ENCODE measurements at places on chromosomes 3 and 15.

- DNase-seq: no peak
Measured at GRCh38 chr3:148070041-148070440, 627.7 kb upstream of the AGTR1 start.

GRCh38 chr3:58293516-58293915, 12.5 kb upstream of the RPP14 start:
- DNase-seq: no peak

DNA sequence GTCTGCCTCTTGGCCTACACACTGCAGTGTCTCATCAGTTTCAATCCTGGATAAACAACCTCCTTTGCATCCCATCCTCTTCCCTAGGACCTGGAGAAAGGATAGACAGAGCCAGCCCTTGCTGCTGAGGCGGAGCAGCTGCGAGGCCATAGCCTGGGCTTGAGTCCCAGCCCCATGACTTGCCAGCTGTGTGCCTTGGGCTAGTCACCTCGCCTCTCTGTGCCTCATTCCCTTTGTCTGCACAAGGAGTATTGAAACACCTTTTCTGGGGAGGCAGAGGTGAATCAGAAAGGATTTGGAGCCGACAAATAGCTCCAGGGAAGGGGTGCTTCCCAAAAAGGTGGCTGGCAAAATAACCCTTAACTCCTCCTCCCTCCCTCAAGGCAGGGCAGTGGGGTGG, 65.0 kb upstream of the SLC6A1 start:
- DNase-seq: no peak

- DNase-seq: no peak
Measured at GRCh38 chr3:168362661-168363247, 267.0 kb upstream of the GOLIM4 start.

DNA sequence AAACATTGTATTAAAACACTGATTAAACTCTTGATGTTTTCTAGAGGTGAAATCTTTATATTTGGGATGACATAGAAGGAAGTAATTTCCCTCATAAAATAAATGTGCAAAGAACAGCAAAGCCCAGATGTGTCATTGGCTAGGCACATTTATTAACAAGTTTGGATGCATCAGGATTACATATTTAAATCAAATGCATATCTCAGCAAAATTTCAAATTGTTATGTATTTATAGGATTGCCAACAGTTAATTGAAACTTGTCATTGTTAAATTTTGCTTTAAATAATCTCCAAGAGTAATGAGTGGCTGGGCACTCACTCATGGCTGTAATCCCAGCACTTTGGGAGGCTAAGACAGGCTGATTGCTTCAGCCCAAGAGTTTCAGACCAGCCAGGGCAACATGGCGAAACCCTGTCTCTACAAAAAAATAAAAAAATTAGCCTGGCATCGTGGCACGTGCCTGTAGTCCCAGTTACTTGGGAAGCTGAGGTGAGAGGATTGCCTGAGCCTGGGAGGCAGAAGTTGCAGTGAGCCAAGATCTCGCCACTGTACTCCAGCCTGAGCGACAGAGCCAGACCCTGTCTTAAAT, 28.2 kb downstream of the ARIH1 start:
- no peak for DNase-seq

- DNase-seq: no peak
Measured at GRCh38 chr15:32838338-32838737, 120.5 kb downstream of the GREM1 start.

- no peak for DNase-seq
Measured at GRCh38 chr3:25191673-25192072, 236.4 kb upstream of the RARB start.

GRCh38 chr3:43036621-43037423, 57.7 kb downstream of the GASK1A start:
- no peak for DNase-seq

- no peak for DNase-seq
Measured at GRCh38 chr15:80155001-80155377, 2.2 kb downstream of the FAH start.

GRCh38 chr3:142445816-142446254, 2.0 kb downstream of the XRN1 start:
- DNase-seq: no peak

GRCh38 chr3:144229330-144229729, 257.7 kb downstream of the DIPK2A start:
- no peak for DNase-seq

DNA sequence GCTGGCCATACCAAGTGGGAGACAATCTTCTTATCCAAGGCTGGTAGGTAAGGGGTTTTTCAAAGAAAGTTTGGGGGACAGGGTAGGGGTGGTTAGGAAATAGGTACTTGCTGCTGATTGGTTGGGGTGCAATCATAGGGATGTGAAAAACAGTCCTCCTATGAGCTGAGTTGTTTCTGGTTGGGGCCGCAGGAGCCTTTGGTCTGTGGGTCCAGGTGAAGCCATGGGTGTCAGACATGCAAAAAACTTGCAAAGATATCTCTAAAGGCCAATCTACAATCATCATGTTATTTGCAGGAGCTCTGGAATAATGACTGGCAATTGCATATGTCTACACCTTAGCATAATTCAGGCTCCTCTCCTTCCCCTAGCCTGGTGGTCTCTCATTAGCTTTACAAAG, 982.3 kb downstream of the DIPK2A start:
- no peak for DNase-seq

DNA sequence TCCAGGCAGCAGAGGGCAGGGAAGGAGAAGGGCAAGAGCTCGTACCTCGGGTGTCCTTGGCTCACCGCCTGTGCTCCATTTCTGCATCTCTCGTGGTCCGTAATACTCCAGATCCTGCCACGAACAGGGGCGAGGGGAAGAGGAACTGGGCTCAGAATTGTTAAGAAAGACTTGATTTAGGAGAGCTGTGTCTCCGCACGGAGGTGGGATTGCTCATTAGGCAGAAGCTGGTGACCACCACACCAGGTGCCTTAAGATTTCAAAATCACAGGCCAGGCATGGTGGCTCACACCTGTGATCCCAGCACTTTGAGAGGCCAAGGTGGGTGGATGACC, 37.2 kb upstream of the BDH1 start:
- DNase-seq: no peak

DNA sequence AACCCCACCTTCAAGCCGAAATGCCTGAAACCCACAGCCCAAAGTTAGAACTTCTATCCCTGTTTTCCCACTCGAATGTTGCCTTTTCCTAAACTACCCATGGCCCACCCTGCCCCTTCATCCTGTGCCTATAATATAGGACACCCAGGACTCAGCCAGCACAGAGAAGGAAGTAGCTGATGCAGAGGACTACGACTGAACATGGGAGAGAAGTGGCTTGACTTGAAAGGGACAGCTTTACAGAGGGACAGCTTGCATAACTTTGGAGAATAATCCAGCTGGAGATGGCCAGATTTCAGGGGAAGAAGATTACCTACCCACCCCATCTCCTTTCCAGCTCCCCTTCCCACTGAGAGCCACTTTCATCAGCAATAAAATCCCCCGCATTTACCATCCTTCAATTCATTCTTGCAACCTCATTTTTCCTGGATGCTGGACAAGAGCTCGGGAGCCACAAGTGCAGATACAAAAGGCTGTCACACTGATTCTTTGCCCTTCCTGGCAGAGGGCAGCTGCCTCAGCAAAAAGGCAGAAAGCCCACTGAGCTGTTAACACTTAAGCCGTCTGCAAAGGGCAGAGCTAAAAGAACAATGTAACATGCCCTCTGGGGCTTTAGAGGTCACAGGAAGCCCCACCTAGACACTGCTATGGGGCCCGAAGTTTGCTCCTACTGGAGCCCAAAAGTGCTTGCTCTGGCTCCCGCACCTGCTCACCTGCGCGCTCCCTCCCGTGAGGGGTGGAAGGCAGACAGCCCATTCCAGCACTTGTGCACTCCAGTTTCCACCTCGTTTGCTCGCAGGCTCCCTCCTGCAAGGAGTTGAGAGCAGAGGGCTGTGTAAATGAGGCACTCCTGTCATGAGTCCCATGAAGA, 224.0 kb downstream of the TBC1D5 start:
- no peak for DNase-seq

DNA sequence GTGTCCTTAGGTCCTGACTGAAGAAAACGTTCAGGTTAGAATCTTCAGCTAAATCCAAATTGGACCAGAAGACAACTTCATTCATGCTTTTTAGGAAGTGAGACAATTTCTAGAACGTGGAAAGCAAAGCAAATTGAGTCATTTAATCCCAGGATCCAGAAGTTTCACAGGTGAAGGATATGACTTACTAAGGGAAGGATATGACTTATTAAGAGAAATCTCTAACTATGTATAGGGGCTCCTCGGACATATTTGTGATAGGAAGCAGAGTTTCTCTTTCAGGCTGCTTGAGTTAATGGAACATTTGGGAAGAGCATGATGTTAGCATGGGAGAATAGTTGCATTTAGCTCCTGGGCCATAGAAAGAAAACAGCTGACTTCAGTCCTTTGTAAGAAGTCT, 16.1 kb upstream of the PLOD2 start:
- no peak for DNase-seq

Measured in KG1 (cell line).